ENCODE measurements at places on chromosomes 4 and X. TPM values are rescaled to one million over a fixed set of nuclear protein-coding genes. Genes with fewer than 3 reads are reported as not detected.

The GPRASP1 gene
- polyA plus RNA-seq, result 3.5 TPM

DNA sequence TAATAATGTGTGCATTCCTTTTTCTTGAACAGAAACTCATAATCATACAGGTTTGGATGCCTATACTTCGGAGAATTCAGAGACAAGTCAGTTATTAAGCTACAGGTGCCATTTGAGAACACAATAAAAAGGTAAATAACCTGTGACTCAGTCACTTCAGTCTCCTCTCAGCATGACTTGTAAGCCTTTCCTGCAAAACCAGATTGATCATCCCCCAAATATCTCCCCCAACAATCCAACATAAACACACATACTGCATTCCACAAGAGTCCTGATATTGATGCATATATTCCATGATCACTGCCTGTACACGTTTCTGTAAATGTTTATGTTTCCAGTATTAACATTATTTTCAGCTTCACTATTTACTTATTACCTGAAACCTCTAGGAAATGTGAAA, 110.8 kb downstream of the PWWP3B start:
- no peak for DNase-seq
- no peaks in the 10 kb centered on the region for H3K4me1 ChIP-seq
- H3K4me3 ChIP-seq, result no peak overlapping the region
- H3K27me3 ChIP-seq, result no peaks in the 10 kb centered on the region
- H3K27ac ChIP-seq, result no peak overlapping the region

DNA sequence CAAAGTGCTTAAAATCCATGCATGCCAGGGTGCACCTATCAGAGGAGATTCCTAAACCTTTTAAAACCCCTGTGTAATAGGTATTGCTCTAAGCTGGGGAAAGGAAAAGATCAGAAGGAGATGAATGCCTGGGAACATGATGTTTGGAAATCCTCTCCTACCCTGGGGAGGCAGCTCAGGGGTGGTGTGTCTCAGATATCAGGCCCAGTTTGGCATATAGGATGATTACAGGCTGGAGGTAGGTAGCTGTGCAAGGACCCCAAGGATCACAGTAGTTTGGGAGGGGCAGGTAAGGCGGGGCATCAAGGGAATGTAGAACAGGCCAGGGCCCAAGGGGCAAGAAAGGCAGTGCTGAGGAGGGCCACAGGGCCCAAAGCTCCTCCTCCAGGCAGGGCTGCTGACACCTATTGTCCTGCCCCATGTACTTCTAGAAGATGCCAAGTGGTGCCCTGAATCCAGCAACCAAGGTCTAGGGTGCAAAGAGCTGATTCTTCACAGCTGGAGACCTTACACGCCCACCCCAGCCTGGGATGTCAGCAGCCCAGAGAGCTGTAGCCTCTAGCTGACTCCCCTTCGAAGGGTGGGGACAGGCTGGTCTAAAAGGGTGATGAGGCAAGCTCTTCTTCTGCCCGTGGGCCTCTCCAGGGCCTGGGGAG, 17.6 kb downstream of the SASH3 start:
- H3K4me1 ChIP-seq, result peaks cover 4% of the 10 kb centered on the region
- peaks cover 7% of the 10 kb centered on the region for H3K36me3 ChIP-seq
- H3K4me3 ChIP-seq, result no peak overlapping the region
- no peaks in the 10 kb centered on the region for H3K27me3 ChIP-seq

DNA sequence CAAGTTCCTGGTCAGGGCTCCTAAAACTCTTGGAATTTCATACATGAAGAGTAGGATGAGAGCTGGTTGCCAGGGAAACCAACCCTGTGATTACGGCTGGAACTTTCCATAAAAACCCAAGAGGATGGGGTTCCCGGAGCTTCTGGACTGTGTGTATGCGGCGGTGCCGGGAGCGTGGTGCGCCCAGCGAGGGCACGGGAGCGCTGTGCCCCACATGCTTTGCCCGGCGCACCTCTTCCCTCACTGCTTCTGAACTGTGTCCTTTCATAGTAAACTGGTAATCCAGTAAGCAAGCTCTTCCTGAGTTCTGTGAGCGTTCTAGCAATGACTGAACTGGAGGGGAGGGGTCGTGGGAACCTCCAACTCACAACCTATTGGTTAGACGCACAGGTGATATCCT, 152.6 kb downstream of the AFAP1 start:
- DNase-seq, result no peak
- no peak overlapping the region for H3K4me3 ChIP-seq
- no peaks in the 10 kb centered on the region for H3K4me1 ChIP-seq
- H3K27me3 ChIP-seq, result peaks cover 5% of the 10 kb centered on the region
- H3K36me3 ChIP-seq, result no peaks in the 10 kb centered on the region

- peaks cover 10% of the 10 kb centered on the region for H3K4me1 ChIP-seq
- H3K27me3 ChIP-seq, result peaks cover 6% of the 10 kb centered on the region
- peak overlapping the region; percentile 13 for H3K27ac ChIP-seq
- peak overlapping the region; percentile 49 for H3K4me3 ChIP-seq
- DNase-seq, result peak; percentile 43
- no peaks in the 10 kb centered on the region for H3K36me3 ChIP-seq
Measured at GRCh38 chr4:113316879-113317278, 267.4 kb downstream of the ANK2 start.

The ARMCX1 gene
- polyA plus RNA-seq, result 0.12 TPM
